ENCODE measurements at places on chromosomes 4 and X.

DNA sequence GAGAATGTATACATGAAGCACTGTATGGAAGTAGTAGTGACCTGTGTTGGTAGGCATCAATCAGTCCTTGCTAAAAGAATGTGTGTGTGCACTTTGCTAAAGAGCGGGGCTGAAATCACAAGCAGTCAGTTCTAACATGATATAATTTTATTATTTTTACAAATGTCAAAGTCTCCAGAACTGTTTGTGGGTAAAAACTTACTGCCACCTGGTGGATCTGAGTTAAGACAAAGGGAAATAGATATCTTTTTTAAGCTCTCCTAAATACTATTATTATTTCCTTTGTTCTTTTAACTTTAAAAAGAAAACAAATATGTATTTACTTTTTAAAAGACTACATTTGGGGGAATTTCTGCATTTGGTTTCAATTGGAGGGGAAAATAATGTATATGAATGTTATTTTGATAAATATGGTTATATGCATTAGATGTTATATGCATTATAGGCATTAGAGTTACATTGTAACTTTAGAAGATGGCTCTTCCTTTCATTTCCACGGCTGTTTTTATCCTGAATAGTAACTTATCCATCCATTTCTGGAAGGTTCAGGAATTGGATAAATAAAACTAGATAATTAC, 7.8 kb upstream of the CLOCK start:
- DNase-seq, result peak; percentile 44

DNA sequence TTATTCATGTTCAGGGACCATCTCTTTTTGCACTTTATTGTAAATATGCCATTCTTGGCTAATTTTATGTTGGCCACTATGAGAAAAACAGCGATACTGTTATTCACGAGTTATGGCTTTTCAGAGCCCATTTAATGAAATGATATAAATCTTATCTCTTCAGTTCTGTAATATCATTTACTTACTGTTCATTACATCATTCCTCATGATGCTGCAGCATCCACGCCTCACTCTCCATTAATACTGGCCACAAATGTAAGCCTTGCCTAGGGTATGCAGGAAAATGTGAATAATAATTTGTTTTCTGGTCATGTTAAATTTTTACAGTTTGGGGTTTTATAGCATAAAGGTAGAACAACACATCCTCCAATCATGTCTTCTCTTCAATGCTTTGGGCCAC, 639.6 kb downstream of the SMARCA1 start:
- no peak for DNase-seq

GRCh38 chr4:46870411-46870810, 38.6 kb downstream of the COX7B2 start:
- DNase-seq, result no peak

DNA sequence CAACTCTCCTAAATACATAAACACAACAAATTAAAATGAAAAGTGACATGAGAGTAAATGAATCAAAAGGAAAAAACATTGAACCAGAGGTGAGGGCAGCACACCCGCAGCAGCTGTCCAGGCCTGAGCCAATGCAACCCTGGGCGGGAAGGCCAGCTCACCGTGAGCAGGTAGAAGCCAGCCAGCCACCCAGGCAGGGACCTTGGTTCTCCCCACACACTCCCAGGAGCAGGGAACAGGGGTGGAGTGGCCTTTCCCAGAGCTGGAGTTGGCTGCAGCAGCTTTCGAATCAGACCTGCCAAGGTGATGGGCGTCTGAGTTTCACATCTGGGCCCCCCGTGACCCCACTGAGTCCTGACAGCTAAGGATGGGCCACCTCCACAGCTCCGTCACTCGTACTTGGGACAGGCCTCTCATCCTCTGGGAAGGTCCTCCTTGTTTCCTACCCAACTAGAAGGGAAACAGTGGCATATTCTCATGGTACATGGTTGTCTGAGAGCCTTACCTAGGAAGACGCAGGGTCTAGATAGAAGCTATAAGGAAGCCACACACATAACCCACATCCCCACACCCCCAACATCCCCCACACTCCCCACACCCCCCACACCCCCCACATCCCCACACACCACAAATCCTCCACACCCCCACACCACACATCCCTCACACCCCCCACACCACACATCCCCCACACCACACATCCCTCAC, 172.2 kb downstream of the DCLK2 start:
- no peak for DNase-seq

- DNase-seq, result no peak
Observed at GRCh38 chrX:109967156-109967555, 35.8 kb upstream of the TMEM164 start.

GRCh38 chrX:129945131-129945530, 37.3 kb upstream of the BCORL1 start:
- DNase-seq, result peak; percentile 47

- no peak for DNase-seq
Observed at GRCh38 chrX:131607792-131608369, 64.0 kb downstream of the OR13H1 start.

DNA sequence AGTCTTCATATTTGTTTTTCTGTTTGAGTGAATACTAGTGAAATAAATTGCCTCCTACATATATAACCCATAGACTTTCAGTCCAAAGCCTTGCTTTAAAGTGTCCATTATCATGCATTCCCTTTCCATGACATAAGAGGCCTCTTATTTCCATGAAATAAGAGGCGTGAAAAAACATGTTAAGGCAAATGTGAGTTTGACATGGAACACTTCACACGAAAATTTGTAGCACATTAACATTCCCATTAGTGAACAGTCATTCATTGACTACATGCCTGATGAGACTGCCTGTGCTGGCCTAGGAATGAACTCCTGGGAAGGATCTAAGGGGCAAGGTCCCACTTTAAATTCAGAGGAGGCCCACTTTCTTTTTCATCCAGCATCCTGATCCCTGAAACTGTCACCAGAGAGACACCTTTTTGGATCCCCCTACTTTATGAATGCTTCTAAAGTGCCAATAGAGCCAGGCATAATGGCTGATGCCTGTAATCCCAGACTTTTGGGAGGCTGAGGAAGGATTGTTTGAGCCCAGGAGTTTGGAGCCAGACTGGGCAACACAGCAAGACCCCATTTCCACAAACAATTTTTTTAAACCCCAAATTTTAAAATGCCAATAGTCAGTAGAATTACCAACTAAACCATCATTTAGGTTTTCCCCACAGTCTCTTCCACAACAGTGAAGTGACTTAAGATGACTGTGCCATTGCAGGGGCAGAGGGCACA, 6.7 kb downstream of the RTL8B start:
- no peak for DNase-seq

GRCh38 chr4:169260217-169260866, 10.4 kb downstream of the SH3RF1 start:
- DNase-seq, result no peak

GRCh38 chr4:78622253-78622979, 70.8 kb downstream of the ANXA3 start:
- DNase-seq, result peak; percentile 36

DNA sequence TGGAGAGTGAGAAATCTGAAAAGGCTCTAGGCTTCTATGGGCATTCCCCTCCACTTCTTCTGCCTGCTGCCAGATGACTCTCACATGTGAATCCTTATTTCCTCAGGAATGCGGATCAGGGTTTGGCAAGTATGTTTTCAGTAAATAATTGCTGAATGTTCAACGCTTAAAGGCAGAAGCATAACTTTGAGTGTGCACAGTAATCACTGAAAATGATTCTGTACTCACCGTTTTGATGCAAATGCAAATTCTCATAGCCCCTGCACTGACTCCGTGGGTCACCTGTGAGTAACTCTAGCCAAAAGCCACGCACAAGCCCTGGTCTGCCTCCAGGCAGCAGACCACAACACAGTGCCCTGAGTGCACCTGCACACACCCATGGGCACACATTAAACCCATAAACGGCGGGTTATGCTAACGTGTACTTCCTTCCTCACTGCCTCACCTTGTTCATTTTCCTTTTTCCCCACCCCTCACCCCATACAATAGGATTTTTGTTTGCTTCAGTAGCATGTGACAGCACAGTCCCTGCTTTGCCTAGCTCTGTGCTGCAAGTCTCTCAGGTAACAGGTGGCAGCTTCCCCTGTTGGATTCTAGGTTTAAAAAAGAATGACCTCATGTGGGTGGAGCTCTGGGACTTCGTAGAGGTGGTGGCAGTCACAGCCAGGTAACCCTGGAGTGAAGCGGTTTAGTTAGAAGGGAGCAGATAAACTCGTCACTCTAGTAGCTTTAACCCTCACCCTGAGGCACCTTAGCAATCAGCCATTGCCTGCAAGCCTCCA, at the start of gene ARHGEF38:
Gene ARHGEF38 (plus strand): TSS at position 656 of the 782 bp plus-strand sequence. CDS start 146 bp downstream, outside the sequence.
- no peak for DNase-seq

- DNase-seq, result no peak
Observed at GRCh38 chr4:15513545-15513944, 43.9 kb downstream of the CC2D2A start.

GRCh38 chr4:6826781-6827508, 44.4 kb downstream of the KIAA0232 start:
- no peak for DNase-seq

DNA sequence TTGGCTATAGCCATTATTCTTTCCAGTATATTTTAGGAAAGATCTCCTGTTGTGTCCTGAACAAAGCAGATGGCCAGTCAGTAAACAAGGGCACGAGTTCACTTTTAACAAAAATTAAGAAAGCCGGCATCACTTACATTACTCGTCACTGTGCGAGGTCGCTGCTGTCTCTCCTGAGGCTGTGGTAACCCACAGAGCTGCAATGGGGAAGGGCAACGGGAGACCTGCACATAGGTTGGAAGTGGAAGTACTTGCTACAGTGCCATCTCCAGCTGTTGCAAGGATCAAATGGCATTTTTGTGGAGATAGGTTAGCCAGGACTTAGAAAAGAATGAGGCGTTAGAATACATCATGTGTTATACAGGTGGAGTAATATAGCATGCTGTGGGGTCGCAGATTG, 132.2 kb downstream of the KLHL8 start:
- no peak for DNase-seq

- no peak for DNase-seq
Observed at GRCh38 chr4:158958489-158959270, 144.2 kb upstream of the RAPGEF2 start.

- peak; percentile 93 for DNase-seq
Observed at GRCh38 chr4:154164931-154165839, 326.4 kb downstream of the DCHS2 start.

GRCh38 chrX:1502241-1502640, 34.7 kb downstream of the P2RY8 start:
- DNase-seq, result no peak

GRCh38 chr4:113332701-113333100, 283.2 kb downstream of the ANK2 start:
- DNase-seq, result no peak

DNA sequence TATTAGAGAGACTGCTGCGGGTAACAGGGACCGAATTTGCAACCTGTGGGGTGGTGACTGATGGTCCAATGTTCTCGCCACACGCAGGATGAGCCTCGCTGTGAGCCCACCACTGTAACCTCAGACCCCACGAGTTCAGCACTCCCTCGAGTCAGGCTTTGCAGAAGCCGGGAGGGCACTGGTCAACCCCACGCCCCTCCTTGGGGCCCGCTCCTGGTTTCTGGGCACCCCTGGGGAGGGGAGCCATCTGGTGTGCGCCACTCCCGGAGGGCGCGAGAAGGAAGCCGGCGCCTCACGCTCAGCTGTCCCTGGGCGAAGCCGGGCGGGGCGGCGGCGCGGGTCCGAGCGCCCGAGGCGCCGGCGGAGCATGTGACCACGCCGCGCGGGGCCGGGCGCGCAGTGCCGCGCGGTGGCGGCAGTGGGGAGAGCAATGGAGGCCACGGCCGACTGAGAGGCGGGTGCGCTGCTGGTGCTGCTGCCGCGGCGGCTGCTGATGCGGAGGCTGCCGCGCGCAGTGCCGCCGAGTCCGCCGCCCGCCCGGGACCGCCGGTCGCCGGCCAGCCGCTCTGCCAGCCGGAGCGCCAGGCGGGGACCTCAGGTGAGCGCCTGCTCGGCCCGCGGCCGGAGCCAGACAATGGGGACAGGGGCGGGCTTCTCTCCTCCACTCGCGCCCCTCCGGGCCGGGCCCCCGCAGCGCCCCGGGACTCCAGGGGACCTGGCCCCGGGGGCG, 100.1 kb downstream of the CEP135 start:
- peak; percentile 54 for DNase-seq

DNA sequence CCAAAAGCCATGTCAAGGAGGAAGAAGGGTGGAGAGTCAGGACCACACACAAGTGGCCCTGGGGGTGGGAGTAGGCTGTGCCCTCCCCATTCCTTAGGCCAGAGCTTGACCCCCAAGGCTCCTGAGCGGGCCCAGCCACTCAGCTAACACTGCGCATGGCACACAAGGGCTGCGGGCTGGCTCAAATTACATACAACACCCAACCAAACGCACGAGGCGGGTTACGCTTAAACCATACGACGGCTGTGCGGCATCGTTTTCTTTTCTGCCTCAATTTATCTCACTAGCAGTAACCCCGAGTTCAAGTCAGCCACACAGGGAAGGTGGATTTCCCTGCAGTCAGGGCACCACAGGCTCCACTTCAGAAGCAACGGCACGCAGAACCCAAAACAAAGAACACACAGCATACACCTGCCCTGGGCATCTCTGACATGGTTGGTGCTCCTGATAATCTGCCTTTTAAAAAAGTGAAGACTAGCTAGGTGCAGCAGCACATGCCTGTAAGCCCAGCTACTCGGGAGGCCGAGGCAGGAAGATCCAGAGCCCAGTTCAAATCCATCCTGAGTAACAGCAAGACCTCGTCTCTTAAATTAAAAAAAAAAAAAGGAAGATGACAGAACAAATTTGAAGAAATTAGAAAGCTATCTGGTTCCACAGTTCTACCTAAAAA, 2.9 kb downstream of the GAK start:
- DNase-seq, result no peak

DNA sequence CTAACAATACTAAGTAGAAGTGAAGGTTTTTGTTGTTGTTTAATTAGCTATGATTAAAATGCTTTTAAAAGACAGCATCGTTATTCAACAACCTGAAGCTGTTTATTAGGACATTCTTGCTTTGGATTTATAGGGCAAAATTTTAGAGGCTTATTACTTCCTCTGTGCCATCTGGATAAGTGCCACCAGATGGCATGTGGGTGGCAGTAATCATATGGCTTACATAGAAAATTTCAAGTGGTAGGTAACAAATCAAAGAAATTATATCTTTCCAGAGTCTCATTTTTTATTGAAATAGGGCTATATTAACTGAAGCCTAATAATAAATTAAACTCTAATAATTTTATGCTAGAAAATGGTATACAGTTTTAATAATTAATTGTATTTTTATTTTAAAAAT, 83.3 kb upstream of the HTR2C start:
- no peak for DNase-seq

DNA sequence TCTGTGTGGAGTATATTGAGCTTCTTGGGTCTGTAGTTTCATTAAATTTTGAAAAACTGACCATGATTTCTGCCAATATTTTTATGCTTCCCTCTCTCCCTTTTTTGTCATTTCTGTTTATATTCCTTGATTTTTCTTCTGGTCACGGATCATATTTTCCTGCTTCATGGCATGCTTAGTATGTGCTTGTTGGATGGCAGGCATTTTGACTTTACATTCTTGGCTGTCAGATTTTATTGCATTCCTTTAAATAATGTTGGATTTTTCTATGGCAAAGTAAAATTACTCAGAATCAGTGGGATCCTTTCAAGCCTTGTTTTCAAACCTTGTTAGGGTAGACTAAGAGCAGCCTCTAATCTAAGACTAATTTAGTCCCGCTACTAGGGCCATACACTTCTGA, 531.8 kb downstream of the IL15 start:
- DNase-seq, result no peak

GRCh38 chr4:179225594-179225993, 1783.4 kb upstream of the AGA start:
- no peak for DNase-seq

Measured in AG08395 (cell line).